HT-29 (cell line): ENCODE measurements at places on chromosomes 7 and 10.

GRCh38 chr7:25543210-25543609, 314.9 kb upstream of the NPVF start:
- DNase-seq = no peak

DNA sequence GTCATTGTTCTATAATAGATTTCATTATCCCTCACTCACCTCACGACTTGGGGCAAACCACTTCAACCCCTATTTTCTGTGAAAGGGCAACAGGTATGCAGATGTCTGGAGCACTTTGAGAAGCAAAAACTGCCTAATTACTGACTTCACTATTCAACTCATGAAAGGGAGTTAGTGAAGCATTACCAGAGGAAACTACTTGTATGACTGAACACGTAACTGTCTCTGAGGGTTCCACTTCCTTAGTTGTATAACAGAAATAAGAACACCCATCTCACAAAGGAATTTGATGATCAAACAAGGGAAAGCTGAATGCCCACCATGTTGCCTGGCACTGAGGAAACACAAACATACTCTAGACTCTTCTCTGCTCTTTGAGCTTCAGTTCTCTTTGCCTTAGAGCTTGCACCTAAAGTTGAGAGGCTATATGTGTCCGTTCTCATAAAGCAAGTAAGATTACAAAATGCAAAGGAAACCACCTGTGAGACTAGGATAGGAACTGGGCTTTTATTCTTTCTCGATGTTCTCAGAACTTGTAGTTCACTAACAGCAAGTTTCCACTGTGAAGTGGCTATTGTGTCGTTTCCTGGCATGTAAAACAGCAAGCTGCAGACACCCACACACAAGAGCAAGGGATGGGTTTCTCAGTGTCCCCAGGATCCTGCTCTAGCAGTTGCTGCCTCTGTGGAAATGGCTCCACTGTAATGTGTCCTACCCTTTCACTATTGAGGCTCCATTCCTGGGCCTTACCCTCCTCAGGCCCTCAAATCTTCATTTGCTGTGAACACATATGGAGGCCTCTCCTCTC, 2.6 kb downstream of the TMEM243 start:
- no peak for DNase-seq

DNA sequence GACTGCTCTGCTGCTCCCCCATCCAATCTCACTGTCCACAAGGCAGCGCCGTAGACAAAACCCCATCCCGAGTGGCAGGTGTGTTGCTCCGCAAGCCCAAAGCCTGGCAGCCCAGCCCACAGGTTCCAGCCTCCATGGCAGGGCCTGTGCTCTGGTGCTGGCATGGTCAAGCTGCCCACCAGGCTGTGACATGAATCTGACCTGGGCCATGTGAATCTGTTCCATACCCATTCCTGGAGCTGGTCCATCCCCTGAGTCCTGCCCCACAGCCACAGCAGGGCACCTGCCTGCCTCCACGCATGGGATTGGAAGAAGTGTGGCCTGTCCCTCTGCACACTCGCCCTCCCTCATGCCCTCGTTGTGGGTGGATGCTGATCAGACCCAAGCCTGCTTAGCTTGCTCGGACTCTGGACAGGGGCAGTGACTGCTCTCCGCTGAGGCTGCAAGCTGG, 128.8 kb downstream of the PTPN20 start:
- no peak for DNase-seq

- DNase-seq = no peak
Measured at GRCh38 chr7:69104023-69104422, 494.3 kb upstream of the AUTS2 start.

- DNase-seq = no peak
Measured at GRCh38 chr10:48469516-48470020, 135.3 kb downstream of the ARHGAP22 start.

DNA sequence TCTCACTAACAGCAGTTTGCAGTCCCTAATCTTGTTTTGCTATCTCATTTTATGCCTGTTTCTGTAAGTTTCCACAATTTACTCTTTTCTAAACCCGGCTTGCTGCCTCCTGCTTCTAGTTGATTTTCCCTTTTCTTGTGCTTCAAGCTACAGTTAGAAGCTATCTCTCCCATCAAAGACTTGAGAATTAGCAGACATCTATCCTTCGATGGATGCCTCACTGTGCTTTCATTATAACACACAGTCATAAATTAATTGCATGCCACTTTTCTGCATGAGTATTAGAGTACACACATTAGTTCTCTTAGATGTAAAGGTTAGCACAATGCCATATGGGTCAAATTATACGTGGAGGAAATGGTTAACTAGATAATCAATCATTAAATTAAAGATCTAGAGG, 48.7 kb downstream of the SEMA3A start:
- peak; percentile 53 for DNase-seq

- no peak for DNase-seq
Measured at GRCh38 chr7:139038691-139039090, 2.8 kb upstream of the ZC3HAV1L start.

DNA sequence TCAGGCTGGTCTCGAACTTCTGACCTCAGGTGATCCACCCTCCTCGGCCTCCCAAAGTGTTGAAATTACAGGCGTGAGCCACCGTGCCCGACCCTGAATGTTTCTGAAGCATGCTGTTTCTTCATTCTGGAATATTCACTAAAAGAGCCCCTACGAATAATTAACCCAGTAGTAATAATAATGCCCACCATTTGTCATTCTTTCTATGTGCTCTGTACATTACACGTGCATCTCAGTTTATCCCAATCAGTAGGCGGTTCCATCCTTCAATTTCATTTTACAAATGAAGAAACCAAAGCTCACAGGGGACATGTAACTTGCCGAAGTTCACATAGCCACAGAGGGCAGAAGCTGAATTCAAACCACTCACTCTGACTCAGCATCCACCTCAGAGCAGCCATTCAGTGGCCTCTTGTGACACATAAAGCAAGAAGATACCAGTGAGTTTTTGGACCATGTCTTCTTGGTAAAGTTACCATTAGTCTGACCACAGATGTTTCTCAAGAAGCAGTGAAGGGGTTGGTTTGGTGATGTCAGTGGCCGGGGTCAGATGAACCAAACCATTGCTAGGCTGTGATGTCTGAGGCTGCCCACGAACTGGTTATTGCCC, 71.9 kb upstream of the DUSP5 start:
- no peak for DNase-seq

- DNase-seq = no peak
Measured at GRCh38 chr7:46294381-46294780, 373.3 kb upstream of the IGFBP3 start.

GRCh38 chr7:13442226-13442625, 547.2 kb downstream of the ETV1 start:
- DNase-seq = no peak

DNA sequence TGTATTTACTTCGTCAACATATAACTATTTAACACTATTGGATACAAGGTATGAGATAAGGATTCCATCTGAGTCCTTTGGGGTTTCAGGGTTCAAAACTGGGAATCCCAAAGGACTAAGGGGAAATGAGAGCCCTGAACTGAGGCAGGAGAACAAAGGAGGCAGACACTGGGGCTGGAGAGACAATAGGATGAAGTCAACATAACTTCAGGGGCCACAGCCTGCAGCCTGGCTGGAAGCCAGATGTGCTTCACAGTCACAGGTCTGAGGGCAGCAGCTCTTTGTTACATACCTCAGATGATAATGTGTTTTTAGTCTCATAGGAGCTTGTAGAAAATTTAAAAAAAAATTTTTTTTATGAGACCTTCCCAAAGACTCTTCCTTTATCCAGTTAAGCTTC, 73.3 kb downstream of the NRF1 start:
- DNase-seq = no peak

DNA sequence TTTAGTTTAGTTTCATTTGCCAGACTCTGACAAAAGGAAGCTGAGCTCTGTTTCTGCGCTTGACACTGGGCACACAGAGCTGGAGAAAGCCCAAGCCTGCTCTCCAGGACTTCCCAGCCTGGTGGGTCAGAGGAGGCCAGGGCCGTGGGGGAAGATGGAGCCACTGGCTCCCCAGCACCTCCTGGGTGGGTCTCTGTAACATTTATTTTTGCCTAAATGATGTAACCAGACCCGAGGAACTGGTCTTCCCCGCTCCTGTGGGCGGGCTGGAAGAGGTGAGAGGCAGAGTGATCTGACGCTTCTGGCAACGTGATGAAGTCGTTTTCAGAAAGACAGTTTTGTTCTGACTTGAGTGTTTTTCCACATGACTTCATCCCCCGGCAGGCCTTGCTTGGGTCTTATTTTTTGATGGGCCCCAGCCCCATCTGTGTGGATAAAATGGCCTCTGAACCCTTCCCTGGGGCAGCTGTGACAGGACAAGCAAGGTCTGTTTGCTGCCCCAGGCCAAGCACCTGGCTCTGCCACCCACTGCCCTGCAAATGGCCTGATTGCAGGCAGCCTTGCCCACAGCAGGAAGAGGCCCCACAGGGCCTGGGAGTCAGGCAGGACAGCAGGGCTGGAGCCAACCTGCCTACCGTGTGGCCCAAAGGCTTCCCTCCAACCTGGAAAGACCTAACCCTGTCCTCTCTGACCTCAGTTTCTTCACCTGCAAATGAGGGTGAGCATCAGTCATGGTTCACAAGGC, 304.9 kb upstream of the ZMIZ1 start:
- no peak for DNase-seq

DNA sequence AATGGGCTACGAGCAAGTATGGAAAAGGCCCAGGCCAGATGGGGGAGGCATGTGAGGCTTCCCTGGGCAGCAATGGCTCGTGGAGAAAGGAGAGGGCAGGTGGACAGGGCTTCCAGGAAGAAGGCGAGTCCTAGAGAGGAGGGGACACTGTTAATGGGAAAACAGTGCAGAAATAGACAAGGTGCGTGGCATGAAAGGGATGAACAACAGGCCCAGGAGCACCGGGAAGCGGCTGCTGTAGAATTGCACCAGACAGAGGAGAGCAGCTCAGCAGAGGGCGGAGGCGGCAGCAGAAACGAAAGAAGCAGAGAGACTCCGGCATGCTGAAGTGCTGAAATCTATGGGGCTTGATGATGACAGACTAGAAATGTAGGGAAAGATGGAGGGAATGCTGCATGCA, 102.1 kb downstream of the PIP4K2A start:
- DNase-seq = no peak

- DNase-seq = peak; percentile 86
Measured at GRCh38 chr10:97701438-97702069, 12.0 kb upstream of the MARVELD1 start.
